AG08396 (cell line): ENCODE measurements at places on chromosomes 3 and 15.

- no peak for DNase-seq
Measured at GRCh38 chr3:156952011-156952410, 125.9 kb downstream of the LEKR1 start.

DNA sequence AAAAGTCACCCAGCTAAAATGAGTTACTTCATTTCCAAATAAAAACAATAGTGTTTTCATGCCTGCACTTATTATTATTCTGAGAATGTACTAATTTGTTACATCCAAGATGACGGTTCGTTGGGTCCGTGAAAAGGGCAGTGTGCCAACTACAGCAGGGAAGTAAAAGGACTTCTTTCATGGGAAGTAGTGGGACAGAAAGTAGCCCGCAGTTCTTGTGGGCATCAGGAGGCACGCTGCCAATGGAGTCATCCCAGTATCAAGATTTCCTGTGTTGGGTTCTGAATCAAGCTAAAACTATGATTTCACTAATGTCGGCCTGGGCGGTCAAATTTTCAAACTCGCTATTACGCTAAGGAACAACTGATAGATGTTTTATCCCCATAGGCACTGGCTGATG lies 254.5 kb upstream of the SOX2 start:
- no peak for DNase-seq

GRCh38 chr3:141929341-141929995 lies 53.0 kb downstream of the ATP1B3 start:
- no peak for DNase-seq

GRCh38 chr3:134065252-134066157 lies 35.8 kb upstream of the SLCO2A1 start:
- no peak for DNase-seq

DNA sequence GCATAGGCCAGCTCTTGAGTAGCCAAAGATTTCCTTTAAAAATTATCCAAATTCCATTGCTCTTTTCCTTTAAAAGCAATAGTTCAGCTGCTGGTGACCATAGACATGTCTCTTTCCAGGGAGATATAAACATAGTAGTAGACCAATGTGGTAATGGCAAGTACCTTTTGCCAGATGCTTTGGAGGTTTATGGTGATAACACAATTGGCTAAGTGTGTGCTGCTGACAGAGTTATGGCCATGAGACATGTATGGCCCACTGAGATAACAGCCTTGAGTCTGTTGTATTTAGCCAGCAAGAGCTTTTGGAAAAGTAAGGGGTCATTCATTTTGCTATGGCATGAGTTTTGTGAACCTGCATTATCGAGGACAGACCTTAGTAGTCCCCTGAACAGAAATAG lies 1146.8 kb downstream of the TUSC7 start:
- no peak for DNase-seq

DNA sequence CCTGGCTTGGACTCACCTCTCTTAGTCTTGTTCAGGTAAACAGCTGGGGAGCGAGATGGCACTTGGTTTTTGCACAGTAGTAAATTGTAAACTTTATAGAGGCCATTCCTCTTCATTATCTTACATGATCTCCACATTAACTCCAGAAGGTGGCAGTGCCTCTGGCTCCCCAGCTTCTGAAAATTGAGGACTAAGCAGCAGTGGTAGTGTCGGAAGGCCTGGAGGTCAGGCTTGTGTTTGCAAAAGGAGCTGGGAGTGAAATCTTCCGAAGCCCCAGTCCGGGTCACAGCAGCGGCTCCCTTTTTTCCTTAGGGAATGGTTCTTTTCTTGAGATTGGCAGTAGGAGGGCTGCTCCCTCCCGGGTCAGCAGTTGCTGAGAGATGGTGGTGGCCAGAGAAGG lies 85.7 kb downstream of the FNDC3B start:
- DNase-seq, result no peak

DNA sequence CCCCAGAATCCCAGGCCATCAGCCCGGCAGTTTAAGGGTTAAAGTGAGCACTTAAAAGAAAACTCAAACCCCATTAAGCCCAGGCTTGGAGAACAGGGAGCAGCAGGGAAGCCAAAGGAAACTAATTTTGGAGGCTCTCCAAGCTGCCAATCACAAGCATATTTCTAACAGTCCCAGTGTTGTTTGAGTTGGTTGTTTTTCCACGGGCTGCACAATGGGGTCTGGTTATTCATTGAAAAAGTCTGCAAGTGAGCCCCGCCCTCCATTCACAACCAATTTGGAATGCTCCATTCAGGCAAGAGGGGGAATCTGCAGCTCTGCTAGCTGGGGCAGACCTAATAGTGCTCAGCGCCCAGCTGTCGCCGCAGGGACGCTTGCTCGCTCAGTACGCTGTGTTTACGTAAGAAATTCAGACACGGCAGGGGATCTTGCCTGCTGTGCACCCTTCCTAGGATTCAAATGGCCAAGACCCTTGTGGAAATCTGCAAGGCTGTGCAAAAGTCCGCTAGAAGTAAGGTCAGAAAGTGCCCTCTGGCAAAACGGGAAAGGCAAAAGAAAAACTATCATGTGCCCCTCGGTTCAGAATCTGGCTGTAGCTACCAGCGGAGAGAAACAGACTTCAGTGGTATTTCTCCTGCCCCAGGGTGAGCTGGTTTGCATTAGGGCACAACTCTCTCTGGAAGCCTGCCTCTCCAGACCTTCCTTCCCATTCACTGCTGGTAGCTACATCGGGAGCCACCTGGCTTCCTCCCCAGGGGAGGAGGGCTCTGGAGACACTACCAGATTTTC lies 11.0 kb downstream of the ETV5 start:
- peak; percentile 80 for DNase-seq

- no peak for DNase-seq
Measured at GRCh38 chr3:198113206-198114053, 153.4 kb downstream of the LMLN start.

DNA sequence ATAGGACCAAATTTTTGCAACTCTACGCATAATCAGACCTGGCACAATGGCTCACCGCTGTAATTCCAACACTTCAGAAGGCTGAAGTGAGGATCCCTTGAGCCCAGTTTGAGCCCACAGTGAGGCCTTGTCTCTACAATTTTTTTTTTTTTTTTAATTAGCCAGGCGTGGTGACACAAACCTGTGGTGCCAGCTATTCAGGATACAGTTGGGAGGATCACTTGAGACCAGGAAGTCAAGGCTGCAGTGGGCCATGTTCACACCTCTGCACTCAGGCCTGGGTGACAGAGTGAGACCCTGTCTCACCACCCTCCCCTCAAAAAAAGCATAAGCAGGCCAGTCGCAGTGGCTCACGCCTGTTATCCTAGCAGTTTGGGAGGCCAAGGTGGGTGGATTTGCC lies 24.7 kb downstream of the OIP5 start:
- DNase-seq, result no peak

- no peak for DNase-seq
Measured at GRCh38 chr15:29018120-29018805, 132.5 kb downstream of the APBA2 start.

GRCh38 chr3:107085261-107085660 lies 292.0 kb upstream of the CCDC54 start:
- no peak for DNase-seq

DNA sequence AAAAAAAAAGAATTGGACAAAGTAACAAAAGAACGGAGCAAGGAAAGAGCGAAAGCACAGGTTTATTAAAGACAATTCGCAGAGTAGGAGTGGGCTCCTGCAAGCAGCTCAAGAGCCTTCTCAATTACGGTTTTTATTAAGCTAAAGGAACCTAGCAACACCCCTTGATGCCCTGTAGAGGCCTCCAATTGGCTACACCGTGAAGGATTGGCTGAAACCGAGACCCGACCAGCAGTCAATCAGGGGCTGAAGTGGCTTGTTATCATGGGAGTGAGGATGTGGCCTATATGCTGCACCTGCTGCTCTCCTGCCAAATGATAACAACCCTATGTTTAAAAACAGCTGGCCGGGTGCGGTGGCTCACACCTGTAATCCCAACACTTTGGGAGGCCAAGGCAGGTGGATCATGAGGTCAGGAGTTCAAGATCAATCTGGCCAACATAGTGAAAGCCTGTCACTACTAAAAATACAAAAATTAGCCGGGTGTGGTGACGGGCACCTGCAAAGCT lies 20.4 kb upstream of the AP3B2 start:
- no peak for DNase-seq

- DNase-seq, result no peak
Measured at GRCh38 chr15:62359416-62359815, 194.3 kb upstream of the C2CD4B start.

DNA sequence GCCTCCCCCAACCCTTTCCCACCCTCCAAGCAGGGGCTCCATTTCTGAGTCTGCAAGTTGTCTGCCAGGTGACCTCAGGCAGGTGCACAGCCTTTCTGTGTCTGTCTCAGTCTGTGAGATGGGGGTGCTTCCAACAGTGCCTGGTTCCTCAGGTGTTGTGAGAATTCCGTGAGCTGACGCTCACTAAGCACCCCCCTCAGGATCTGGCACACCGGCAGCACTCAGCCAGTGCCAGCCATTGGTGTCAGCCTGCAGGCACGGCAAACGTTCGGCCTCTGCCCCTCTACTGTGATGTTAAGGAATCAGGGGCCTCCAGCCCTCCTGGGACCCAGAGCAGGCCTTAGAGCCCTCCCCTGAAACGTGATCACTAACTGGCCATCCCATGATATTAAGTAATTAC lies 2.4 kb downstream of the KLF15 start:
- no peak for DNase-seq

DNA sequence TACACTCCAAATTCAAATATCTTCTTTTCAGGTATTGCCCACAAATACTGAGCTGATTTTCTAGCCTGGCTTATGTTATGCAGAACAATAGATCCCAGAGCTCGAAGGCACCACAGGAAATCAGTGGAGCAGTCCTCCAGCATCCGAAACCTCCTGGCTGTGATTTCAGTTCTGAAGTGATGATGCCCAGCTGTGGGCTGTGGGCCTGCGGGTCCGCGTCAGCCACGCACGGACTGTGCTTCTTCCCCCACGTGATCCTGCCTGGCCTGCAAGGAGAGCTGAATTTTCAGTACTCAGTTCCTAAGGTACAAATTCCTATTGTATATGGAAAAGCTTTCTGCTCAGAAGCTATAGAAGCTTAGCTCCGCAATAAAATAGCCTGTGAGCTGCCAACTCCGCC lies 96.2 kb downstream of the OCA2 start:
- DNase-seq, result no peak

GRCh38 chr3:182668974-182669373 lies 124.3 kb upstream of the ATP11B start:
- no peak for DNase-seq

DNA sequence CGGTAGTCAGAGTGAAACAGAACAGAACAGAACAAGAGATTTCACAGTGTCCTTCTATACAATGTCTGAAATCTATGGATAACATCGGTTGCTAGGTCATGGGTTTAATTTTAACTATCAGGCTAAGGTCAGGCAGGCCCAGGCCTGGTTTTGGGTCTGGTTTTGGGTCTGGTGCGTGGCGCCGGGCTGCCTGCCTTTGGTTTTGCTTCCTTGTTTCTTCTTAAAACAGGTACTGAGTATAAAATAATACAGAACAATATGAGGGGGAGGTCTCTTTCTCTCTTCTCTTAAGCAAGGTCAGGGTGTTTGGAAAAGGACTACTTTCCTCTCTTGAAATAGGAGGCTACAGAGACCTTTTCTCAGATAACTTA lies 1.4 kb downstream of the AEN start:
- DNase-seq, result no peak

DNA sequence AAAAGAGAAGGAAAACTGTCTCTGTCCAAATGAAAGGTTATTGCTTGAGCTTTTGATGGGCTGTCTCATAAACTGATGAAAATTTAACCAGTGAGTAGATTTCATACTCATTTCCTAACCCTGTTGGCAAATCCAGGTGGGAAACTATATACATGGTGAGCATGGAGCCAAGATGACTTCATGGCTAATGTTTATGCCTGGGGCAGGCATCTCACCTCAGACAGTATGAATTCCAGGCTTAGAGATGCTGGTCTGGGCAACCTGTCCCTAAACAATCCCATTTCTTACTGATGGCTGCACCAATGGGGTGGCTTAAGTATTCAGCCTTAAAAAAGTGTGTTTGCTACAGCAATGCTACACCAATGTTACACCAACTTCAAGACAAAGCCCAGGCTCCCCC lies 58.1 kb downstream of the SLTM start:
- DNase-seq, result no peak
